ENCODE measurements at places on chromosomes 6 and 20. TPM values are rescaled to one million over a fixed set of nuclear protein-coding genes. Genes with fewer than 3 reads are reported as not detected.

DNA sequence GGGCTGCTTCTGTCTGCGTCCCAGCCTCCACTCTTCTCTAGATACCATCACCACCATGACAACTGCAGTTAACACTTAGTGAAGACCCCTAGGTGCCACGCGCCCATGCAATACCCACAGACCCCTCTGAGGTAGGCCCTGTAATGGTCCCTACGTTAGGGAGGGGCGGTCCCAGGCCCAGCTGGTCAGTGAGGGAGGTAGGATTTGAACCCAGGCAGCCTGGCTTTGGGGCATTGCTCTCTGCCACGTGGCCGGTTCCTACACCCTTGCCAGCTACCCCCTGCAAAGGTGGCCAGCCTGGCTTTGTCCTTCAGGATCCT lies 18.2 kb downstream of the RIPOR3 start:
- H3K27me3 ChIP-seq: no peaks in the 10 kb centered on the region
- H3K4me3 ChIP-seq: no peak overlapping the region
- H3K36me3 ChIP-seq: no peaks in the 10 kb centered on the region

GRCh38 chr6:105322499-105323225 lies 80.2 kb downstream of the PREP start:
- peak overlapping the region; percentile 22 for H3K27ac ChIP-seq
- no peaks in the 10 kb centered on the region for H3K27me3 ChIP-seq
- no peak for DNase-seq
- peaks cover 39% of the 10 kb centered on the region for H3K36me3 ChIP-seq

GRCh38 chr20:44475372-44475693 lies 341 bp upstream of the TTPAL start:
- H3K4me1 ChIP-seq: no peaks in the 10 kb centered on the region
- peaks cover 4% of the 10 kb centered on the region for H3K36me3 ChIP-seq
- DNase-seq: peak; percentile 38
- peak overlapping the region; percentile 89 for H3K27ac ChIP-seq
- peak overlapping the region; percentile 81 for H3K4me3 ChIP-seq

GRCh38 chr6:9977411-9977810 lies 437.5 kb downstream of the TFAP2A start:
- DNase-seq: no peak
- no peaks in the 10 kb centered on the region for H3K27me3 ChIP-seq
- no peaks in the 10 kb centered on the region for H3K36me3 ChIP-seq
- H3K4me3 ChIP-seq: no peak overlapping the region

GRCh38 chr6:42791706-42792320 lies 10.0 kb downstream of the BICRAL start:
- H3K36me3 ChIP-seq: no peaks in the 10 kb centered on the region
- no peaks in the 10 kb centered on the region for H3K27me3 ChIP-seq
- DNase-seq: no peak
- H3K4me3 ChIP-seq: no peak overlapping the region

DNA sequence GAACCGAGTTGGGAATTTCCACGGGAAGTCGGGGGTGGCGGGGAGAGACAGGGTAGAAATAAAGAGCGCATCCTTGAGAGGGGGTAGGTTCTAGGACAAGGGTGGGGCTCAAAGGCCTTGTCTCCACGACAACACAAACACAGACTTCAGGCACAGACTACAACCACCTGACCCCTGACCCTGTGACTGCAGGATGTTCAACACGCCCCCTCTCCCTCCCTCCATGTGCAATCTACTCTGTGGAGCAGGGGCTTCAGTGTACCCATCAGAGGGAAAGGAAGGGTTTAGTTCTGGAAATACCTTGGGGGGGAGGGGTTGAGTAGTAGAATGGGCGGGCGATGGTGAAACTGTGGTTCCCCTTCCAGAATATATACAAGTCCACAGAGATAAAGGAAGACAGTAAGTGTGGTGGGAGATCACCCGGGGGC lies 651 bp upstream of the TAPBP start:
- peak; percentile 48 for DNase-seq
- peaks cover 36% of the 10 kb centered on the region for H3K4me1 ChIP-seq
- H3K27ac ChIP-seq: peak overlapping the region; percentile 89
- H3K36me3 ChIP-seq: peaks cover 11% of the 10 kb centered on the region
- peak overlapping the region; percentile 94 for H3K4me3 ChIP-seq

- H3K4me3 ChIP-seq: no peak overlapping the region
- H3K4me1 ChIP-seq: peaks cover 8% of the 10 kb centered on the region
- no peak for DNase-seq
- H3K27ac ChIP-seq: no peak overlapping the region
These were observed 8.0 kb downstream of the PNISR start for GRCh38 chr6:99416892-99417767.

DNA sequence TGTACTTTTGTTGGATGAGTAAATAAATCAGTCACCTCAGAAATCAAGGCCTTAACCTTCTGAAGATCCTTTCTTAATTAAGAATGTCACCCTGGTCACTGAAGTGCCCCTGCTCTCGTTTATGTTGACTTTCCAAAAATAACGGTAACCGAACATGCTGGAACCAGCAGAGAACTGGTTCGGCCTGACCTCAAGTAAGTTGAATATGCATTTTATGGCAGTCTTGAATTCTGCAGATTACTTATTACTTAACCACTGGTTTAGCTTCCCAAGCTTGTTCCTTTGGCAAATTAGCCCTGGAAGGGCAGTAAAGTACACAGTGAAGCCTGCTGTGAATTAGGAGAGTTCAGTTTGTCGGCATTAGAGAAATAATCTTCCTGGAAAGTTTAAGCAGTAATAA lies 12.2 kb downstream of the MAPRE1 start:
- H3K4me3 ChIP-seq: no peak overlapping the region
- H3K27ac ChIP-seq: no peak overlapping the region
- peaks cover 62% of the 10 kb centered on the region for H3K36me3 ChIP-seq
- peaks cover 16% of the 10 kb centered on the region for H3K4me1 ChIP-seq

DNA sequence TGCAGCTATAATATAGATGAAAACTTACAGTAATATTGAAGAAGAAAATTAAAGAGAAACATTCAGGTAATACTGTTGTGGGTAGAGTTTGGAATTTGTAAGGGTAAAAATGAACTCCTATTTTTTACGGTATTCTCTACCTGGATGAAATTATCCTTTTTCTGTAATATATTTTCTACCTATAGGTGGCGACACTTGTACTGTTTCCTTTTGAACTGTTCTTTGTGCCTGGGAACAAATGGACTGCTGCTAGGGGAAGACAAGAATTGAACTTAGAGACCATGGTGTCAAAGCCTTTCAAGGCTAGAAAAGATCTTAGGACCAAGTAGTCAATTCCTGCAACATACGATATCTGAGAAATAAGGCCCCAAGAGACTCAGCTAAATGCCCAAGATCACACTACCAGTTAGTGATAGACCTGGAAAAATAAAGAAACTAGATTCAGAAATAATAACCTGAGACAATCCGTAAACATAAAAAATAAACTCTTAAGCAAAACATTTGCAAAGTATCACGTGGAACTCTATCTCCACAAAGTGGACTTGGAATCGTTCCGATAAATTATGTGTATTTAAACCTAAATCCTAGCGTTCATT lies 383.8 kb downstream of the TFAP2A start:
- H3K36me3 ChIP-seq: no peaks in the 10 kb centered on the region
- no peak overlapping the region for H3K4me3 ChIP-seq
- peak; percentile 3 for DNase-seq

GRCh38 chr20:3759884-3760283 lies 7.7 kb downstream of the ADISSP start:
- H3K27ac ChIP-seq: no peak overlapping the region
- no peaks in the 10 kb centered on the region for H3K4me1 ChIP-seq
- no peaks in the 10 kb centered on the region for H3K27me3 ChIP-seq

DNA sequence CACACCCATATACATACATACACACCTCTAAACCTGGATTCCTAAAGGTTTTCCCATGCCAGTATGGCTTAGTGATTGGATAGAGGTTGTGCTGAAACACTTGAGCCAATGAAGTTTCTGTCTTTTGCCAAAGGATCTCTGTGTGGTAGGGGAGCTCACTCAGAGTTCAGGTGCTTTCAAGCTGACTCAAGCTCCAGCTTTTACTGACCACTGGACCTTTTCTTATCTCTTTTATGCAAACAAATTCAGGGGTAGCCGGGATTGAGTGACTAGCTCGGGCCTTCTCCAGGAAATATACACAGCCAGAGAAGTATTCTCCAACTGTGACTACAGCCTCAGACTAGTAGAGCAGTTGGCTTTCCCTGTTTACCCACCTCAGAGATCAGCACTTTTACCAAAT lies 21.5 kb upstream of the DSE start:
- H3K27ac ChIP-seq: no peak overlapping the region
- no peak overlapping the region for H3K4me3 ChIP-seq
- no peak for DNase-seq
- H3K4me1 ChIP-seq: peaks cover 8% of the 10 kb centered on the region
- H3K36me3 ChIP-seq: no peaks in the 10 kb centered on the region

DNA sequence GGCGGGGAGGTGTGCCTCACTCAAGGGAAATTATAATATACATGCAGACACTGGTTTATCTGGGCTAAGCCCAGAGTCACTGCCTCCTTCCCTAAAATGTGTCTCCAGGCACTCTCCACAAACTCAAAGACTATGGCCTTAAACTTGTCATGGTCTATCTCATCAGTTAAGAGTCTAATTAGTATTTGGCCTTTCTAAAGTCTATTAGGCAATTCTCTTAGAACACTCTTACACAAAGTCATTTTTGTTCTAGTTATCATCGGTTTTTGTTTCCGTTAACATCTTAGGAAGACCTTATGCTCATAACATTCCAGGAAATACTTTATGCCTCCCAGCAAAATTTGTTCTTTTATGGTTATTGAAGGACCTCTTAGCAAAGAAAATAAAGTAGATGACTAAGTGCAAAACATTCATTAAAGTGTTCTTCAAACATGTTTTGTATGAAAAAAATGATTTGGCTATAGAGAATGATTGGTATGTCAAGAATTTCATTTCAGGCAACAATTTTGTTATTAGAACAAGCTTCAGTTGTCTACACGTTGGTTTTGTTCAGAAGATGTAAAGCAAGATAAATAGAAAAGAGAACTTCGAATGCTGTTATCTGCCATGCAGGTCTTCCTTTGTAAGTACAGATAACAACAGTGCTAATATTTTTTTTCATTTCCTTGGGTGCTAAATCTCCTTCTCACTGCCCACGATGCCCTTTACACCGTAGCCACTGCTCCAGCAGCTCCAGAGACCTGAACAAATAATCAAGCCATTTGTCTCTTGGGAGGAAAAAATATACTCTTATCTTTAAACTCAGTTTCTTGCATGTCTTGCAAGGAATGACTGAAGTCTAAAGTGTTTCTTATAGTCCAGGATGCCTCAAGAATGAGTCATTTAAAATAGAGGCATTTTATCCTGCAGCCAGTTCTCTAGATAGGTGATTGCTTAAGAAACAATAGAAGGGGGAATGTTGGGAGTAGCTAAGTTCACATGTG lies 170.4 kb downstream of the HTR1B start:
- H3K4me3 ChIP-seq: peak overlapping the region; percentile 33
- H3K27me3 ChIP-seq: no peaks in the 10 kb centered on the region
- peak overlapping the region; percentile 68 for H3K27ac ChIP-seq
- no peak for DNase-seq
- H3K4me1 ChIP-seq: no peaks in the 10 kb centered on the region
- no peaks in the 10 kb centered on the region for H3K36me3 ChIP-seq

DNA sequence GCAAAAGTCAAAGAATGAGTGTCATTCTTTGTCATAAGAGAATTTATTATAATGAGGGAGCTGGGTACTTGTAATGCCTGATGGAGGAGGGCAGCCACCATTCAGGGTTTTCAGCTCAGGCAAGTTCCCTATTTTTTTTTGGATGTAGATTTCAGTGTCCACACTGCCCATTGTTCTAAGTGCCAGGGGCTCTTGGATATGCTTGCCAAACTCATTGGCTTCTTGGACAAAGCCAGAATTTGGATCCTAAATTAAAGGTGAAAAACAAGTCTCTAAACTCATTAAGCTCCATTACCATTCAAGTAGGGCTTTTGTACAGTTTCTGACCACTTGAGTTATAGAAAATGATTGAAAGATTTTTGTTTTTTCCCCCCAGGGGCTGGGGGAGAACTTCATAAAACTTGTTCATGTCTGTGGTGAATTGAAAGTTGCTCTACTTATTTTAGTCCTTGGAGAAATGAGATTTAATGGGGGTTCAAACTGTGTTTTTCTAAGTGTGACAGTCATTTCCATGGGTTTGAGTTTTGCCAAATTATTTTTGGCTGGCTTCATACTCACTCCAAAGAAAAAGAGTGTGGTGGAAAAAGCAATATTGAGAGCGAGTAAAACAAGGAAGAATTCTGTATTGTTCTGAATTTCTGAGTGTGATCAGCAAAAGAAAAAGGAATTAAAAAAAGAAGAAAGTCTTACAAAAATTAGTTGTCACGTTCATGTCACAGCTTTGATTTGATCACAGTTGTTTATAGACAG lies 46.0 kb downstream of the TIAM2 start:
- no peaks in the 10 kb centered on the region for H3K36me3 ChIP-seq
- no peaks in the 10 kb centered on the region for H3K27me3 ChIP-seq
- no peaks in the 10 kb centered on the region for H3K4me1 ChIP-seq
- no peak for DNase-seq

The TMEM170B gene
- polyA plus RNA-seq: 0.65 TPM

The MLIP gene
- polyA plus RNA-seq: not detected

The RAET1E gene
- polyA plus RNA-seq: 0.15 TPM

The ULBP3 gene
- polyA plus RNA-seq: 4.6 TPM

The ZC2HC1B gene
- not detected for polyA plus RNA-seq
